D721Med (cell line): ENCODE measurements at places on chromosomes 12 and 14.

GRCh38 chr12:22656831-22657230 lies 31.9 kb downstream of the ETNK1 start:
- DNase-seq = no peak

- no peak for DNase-seq
Observed at GRCh38 chr12:79534029-79534867, 156.5 kb downstream of the PAWR start.

- DNase-seq = no peak
Observed at GRCh38 chr14:98219638-98220037, 1052.4 kb downstream of the BCL11B start.

DNA sequence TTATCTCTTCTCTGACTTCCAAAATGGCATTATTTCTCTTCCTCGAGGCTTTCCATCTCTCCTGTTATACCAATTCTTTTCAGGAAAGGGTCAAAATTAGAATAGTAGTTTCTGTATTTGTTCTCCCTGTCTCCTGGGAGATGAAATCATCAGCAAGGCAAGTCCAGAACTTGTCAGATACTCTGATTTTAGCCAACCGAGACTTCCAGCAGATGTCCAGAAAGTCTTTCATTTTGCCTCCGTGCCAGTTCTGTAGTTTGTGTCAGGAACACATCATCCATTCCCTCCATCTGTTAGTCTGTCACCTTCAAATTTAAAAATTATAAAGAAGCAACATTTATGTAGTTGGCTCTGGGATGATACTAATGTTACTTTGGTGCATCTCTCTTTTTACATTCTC lies 275.7 kb downstream of the CCDC59 start:
- DNase-seq = no peak

DNA sequence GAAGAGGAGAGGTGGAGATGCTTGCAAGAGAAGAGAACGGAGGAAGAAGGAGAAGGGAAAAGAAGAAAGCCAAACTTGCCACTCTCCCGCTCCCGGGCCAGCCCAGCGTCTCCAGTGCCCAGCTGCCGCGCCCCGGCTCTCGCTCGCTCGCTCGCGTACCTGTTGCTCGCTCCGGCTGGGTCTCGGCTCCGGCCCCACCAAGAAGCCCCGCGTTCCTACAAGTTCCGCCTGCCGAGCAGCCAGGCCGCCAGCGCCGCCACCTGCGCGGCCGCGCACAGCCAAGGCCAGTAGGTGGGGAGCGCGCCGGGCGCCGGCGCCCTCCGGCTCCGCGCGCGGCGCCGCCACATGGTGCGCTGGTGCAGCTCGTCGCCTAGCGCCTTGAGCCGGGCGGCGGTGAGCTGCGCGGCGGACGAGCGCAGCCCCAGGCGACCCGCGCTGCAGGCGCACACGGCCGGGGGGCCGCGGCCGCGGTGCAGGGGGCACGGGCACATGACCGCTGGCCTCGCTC lies 370 bp downstream of the HRK start:
- peak; percentile 47 for DNase-seq

GRCh38 chr12:26334621-26335124 lies 139.3 kb downstream of the SSPN start:
- DNase-seq = no peak

DNA sequence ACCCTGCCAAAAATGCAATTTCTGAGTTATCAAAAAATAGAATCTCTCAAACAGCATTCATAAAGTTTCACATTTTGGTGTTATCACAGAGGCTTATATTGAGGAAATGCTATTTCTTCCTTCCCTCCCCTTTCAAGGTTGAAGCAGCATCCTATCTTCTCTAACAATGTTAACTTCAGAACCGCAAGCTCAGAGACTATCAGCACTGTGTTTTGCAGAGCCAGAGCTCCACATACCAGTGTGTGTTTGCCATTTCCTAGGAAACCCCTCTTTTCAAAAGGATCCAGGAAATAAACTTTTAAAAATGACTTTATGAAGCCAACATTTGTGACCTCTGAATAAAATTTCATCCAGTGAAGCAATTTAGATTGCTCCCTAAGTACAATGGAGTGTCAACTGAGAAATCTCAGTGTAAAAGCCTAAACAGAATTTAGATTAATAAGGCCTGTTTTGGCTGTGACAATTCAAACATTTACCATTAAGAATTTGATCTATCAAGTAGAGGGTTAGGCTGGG lies 332.6 kb downstream of the NOVA1 start:
- DNase-seq = no peak

DNA sequence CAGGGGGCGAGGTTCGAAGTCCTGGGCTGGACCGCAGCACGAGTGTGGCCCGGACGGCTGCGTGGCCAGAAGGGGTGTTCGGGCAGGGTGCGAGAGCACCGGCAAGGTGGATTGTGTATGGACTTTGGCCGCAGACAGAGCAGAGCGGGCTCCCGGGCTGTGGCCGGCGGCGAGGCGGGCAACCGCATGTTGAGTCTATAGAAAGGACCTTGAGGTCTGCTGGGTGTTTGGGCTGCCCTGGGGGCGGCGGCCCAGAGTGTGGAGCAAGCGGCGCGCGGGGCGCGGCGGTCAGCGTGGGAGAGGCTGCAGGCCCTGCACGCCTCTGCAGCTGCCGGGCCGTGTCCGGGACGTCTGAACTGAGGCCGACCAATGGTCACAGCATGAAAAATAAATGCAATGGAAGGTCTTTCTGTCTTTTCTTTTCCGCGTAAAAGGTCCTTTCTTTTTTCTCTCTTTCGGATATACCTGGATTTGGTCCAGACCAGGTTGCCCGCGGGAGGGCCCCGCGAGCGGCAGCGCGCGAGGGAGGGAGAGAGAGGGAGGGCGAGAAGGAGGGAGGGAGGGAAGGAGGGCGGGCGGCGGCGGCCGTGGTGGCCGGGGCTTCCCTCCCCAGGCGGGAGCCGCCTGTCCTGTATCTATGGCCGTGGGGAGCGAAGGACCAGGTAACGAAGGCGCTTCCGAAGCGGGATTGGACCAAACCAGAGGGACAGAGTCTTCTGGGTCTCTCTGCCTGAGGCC lies 5.5 kb upstream of the HOXC9 start:
- no peak for DNase-seq

DNA sequence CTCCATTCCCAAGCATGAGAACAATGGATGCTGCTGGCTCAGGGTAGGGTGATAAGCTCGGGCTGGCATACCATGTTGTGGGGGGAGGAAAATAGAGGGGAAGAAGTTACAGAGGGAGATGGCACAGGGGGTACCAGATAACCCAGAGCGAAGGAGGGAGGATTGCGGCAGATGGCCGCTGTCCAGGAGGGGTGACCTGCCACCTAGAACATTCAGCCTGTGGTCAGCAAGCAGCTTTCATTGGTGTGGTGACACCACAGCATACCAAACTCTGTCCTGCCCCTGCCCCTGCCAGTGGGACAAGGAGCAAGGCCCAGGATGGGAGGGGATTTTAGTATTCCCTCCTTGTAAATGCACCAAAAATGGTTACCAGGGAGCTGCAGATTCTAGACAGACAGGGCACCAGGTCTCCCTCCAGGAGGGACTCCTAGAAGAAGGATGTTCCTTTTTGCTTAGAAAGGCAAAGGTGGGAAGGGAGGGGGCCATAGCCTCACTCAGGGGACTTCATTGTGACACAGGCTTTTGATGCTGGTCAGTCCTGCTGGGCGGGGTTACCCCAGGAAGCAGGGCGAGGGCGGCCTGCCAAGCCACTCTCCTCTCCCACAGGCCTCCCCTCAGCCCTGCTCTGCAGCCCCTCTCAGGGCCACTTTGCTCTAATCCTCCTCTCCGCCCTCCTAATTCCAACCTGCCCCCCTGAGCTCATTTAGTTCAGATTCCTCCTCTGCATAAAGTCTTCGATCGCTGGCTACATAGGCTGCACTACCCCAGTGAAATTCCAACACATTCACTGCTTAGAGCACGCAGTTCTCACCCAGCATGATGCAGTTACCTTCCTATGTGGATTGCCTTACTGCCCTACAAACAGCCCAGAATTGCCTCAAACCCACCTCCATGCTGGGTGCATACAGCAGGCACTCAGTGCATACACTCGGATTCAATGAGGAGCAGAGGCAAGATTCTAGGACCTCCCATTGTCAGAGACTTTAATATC lies 36.0 kb upstream of the PLEKHG6 start:
- no peak for DNase-seq

DNA sequence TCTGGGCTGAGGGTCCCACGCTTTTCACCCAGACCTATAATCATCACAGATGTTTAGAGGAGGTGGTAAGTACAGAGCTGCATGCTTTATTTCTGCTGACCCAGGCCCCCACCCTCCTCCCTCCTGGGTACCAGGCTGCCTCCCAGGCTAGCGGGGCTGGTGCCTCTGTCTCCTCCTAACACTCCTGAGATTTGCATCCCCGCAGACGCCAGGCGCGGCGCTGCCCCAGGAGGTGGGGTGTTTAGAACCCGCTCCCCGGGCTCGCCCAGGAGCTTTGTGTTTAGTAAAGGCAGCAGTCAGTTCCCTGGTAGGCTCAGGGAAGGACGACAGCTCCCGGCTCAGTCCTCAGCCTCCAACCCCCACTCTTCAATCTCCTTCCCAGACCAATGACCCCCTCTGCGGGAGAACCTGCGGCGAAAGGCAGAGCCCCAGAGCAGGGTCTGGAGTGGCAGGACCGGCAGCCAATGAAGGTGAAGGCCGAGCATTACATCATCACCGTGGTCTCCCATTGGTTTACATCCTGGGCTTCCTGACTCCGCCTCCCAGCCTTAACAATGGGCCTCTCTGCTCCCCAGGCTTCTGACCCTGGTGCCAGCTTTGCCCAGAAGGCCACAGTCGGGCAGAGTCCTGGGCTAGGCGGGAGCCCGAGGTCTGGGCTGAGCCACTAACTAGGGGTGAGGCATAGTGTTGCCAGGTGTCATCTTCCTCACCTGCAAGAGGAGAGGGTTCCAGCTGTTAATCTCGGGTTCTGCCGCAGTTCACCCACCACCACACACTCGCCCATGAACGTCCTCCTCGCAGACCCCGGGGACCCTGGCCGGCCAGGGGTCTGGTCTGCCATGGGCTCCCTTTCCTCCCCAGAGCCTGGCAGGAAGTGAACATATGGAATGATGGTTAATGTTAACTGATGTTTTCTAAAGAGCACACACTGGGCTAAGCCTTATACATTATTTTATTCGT lies 57.5 kb downstream of the CALM1 start:
- no peak for DNase-seq

- no peak for DNase-seq
Observed at GRCh38 chr12:25377469-25378177, 126.9 kb upstream of the KRAS start.

DNA sequence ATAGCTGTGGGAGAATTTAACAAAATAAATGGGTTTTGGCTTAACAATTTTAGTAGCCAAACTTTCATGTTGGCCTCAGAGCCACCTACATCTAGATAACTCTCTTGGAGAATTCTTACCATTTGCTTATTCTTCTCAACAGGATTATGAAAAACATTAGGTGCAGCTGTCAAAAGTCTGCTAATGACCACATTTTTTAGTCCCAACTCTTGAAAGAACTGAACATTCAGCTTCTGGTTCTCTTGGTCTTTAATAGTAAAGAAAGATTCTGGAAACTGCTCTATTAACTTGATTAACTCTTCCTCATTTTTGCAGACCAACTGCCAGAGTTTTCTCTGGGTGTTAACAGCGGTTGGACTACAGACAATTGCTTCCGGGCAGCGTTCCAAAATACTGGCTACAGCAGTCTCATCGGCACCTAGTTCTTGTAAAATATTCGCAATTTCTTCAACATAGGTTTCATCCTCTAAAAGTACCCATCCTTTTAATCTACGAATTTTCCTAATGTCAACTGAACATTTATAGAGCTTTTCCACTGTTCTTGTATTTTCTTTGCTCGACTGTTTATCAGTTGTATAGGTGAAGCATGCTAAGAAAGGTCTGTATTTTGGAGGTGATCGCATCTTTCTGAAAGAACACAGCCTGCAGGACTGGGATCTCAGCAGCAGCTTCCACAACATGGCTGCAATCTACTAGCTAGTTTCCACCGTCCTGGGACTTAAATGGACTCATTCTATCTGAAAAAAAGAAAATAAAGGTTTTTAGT lies 8.7 kb downstream of the MTERF2 start:
- DNase-seq = no peak

- DNase-seq = no peak
Observed at GRCh38 chr14:50744231-50744630, 76.1 kb upstream of the SAV1 start.

DNA sequence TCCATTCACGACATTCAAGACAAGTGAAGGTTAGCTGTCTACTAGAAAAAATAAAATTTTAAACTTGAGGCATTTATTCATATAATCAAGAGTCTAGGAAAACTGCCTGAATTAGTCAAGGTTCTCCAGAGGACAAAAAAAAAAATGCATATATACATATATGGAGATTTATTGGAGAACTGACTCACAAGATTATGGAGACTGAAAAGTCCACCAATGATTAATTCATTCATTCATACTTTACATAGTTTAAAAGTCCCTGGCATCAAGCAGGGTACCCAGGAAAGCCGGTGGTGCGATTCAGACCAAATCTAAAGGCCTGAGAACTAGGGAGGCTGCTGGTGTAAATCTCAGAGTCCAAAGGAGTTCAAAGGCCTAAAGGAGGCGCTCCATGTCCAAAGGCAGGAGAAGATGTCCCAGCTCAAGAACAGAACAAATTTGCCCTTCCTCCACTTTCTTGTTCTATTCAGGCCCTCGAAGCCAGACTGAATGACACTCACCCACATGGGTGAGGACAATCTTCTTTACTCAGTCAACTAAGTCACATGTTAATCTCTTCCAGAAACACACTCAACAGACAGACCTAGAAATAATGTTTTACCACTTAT lies 64.3 kb downstream of the ANKS1B start:
- DNase-seq = no peak
